Activated CD8-positive, alpha-beta memory T cell treated with anti-CD3 and anti-CD28 coated beads, Interleukin-2, amount 10 ng/mL, durations not matched to agents 7 days and 5 days (primary cell): ENCODE measurements at places on chromosomes 6 and 20.

DNA sequence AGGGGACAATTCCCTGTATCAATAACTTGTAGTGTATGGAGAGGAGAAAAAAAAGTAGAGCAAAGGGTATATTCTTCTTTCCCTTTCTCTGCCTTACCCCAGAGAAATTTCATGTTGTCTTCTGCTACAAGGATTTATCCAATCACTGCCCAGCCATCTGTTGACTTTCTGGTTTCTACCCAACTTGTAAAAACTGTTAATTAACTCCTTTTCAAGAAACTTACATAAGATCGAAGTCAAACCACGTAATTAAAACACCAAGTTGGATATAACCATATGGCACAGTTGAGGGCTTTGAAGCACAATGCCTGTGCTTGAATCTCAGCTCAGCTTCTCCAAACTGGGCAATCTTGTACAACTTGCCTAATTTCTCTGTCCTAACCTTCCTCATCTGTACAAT, 99.5 kb downstream of the MAN1A1 start:
- no peak for DNase-seq

DNA sequence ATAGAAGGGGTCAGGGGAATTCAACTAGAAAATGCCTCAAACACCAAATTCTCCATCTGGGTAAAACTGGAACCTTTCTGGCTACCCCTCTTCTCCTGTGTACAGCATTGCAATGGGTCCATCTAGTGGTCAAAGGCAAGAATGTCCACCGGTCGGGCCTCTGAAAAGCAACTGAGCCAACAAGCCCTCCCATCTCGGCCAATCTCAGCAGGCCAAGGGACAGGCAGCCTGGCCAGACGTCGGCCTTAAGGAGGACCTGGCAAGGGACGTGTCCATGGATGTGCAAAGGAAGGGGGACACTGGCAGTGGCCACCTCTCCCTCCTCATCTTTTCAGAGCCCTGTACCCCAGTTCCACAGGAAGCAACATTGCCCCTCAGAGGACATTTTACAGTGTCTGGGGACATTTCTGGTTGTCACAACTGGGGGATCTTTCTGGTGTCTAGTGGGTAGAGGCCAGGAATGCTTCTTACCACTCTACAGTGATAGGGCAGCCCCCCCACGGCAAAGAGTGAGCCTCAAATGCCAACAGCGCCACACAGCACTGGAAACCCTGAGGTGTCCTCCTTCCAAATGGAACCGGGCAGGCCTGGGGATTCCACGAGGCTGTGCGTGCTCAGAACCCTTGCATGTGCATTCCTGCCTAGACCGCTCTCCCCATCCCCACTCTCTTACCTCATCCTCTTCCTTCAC, 99.8 kb upstream of the FOXA2 start:
- DNase-seq: peak; percentile 49

DNA sequence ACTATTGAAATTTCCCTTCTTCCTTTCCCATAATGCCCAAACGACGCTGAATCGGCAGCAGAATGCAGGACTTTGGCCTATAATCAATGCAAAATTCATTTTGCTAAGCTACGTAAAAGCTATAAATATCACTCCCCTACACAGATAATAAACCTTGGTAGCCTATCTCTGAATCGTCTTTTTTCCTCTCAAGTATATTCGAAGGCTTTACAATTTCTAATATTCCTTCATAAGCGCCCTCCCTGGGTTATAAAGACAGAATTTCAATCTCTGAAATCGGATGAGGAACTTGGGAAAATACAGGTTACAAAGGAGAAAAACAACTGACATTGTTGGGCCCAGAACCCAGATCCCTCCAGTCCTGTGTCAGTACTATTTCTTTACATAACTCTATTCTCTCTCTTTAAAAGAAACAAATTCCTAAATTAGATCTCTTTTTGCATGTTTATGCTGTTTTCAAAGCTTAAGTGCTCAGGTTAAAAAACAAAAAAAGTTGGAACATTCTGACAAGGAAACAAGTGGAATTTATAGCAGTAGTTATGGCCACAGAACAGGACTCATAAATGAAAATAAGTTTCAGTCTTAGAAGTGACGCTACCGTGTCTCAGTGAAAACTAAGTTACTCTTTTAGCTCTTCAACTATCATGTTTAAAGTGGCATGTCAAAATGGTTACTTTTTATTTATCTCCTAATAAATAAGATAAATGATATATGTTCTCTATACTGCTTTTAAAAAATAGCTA, 84.5 kb downstream of the SESN1 start:
- DNase-seq: no peak

GRCh38 chr6:144944106-144944505, 659.0 kb downstream of the UTRN start:
- no peak for DNase-seq

DNA sequence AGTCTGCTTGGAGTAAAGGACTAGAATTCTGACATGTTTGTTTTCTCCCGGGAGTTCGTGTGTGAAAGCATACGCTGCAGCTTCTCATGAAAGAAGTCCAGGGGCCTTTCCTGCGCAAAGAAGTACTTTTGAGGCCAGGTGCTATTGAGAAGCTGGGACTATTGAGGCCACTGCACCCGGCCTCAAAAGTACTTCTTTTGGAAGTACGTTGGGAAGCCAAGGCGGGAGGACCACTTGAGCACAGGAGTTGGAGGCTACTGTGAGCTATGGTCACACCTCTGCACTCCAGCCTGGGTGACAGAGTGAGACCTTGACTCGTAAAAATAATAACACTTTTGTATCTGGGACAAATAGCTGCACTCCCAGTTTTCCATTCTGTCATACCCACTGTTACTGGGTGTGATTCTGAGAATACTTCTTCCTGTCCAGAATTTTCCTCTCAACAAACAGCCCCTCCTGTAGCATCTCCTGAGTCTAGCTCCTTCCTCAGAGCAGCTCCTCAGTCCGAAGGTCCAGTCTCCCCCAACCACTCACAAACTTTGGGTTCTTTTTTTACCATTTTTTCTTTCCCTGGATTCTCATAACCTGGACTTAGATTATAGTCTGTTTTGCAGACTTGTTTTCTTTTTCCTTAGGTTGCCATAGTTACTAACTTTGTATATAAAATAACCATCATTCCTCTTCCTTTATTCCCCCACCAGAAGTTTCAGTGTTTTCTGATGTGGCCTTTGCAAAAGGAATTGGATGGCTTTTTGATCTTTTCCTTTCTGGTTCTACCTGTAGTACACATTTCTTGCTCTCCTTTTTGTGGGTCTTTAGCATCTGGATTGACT, 12.7 kb downstream of the STK35 start:
- DNase-seq: no peak

- no peak for DNase-seq
Measured at GRCh38 chr20:40650707-40651106, 38.3 kb downstream of the MAFB start.

GRCh38 chr20:22572023-22572422, 12.3 kb downstream of the FOXA2 start:
- no peak for DNase-seq
